ENCODE measurements at places on chromosomes 2 and 18. TPM values are rescaled to one million over a fixed set of nuclear protein-coding genes. Genes with fewer than 3 reads are reported as not detected.

Gene RAB6D
- total RNA-seq = 1.8 TPM

Gene MALL
- total RNA-seq = 43.7 TPM

Gene FSHR
- total RNA-seq = 0.20 TPM

- no peak for DNase-seq
Measured at GRCh38 chr2:99450199-99450598, 39.6 kb downstream of the REV1 start.

DNA sequence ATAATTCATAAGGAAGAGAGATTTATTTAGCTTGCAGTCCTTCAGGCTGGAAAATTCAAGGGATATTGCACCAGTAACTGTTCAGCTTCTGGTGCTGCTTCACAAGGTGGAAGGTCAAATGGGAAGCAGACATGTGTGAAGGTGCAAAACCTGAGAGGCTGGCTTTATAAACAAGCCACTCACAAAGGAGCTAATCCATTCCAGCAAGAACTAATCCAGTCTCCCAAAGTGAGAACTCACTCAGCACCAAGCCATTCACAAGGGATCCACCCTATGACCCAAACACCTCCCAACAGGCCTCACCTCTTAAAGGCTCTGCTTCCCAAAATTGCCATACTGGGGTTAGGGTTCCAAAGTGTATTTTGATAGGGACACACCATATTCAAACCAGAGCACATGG is 1018.4 kb upstream of the ACVR2A start:
- no peak for DNase-seq

Data from mucosa of gallbladder (tissue), 1 donor.